Spinal cord (tissue), 10 donors: ENCODE measurements at places on chromosomes 5 and 9.
A peak's percentile ranks its signal among the peaks of the same experiment; 100 is the strongest.

DNA sequence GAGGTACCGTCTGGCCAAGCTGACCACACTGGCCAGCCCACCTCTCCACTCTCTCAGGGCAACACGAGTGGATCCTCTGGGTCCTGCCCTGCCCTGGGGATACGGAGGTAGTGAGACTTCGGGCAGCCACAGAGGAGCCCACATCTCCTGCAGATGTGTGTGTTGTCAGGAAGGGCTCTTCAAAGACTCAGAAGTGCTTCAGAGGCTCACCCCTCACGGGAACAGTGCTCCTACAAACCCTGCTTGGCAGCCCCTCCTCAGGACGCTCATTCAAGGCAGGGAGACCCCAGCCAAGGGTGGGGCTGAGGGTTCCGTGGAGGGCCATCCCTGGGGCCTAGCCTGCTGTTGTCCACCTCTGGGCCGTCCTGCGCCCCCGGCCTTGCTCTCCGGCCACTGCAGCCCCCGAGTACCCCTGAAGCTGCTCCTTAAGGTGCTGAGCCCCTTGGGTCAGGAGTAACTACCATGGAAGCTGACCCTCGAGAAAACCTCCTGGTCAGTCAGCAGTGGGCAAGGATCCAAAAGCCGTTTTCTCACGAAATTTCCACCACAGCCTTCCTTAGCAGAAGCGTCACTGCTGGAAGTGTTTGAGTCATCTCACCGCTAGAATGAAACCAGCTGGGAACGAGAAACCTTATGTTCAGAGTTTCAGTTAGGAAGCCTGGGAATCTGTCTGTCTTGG lies 23.2 kb upstream of the LRRC14B start:
- H3K4me1 ChIP-seq = peaks cover 32% of the 10 kb centered on the region
- H3K36me3 ChIP-seq = peaks cover 35% of the 10 kb centered on the region
- H3K4me3 ChIP-seq = no peak overlapping the region
- DNase-seq = no peak
- H3K27me3 ChIP-seq = no peaks in the 10 kb centered on the region
- no peak overlapping the region for H3K27ac ChIP-seq

- no peak for DNase-seq
- peaks cover 6% of the 10 kb centered on the region for H3K4me1 ChIP-seq
- H3K4me3 ChIP-seq = no peak overlapping the region
- H3K27ac ChIP-seq = peak overlapping the region; percentile 25
- no peaks in the 10 kb centered on the region for H3K36me3 ChIP-seq
Observed at GRCh38 chr9:4796988-4797853, 4.5 kb downstream of the RCL1 start.

DNA sequence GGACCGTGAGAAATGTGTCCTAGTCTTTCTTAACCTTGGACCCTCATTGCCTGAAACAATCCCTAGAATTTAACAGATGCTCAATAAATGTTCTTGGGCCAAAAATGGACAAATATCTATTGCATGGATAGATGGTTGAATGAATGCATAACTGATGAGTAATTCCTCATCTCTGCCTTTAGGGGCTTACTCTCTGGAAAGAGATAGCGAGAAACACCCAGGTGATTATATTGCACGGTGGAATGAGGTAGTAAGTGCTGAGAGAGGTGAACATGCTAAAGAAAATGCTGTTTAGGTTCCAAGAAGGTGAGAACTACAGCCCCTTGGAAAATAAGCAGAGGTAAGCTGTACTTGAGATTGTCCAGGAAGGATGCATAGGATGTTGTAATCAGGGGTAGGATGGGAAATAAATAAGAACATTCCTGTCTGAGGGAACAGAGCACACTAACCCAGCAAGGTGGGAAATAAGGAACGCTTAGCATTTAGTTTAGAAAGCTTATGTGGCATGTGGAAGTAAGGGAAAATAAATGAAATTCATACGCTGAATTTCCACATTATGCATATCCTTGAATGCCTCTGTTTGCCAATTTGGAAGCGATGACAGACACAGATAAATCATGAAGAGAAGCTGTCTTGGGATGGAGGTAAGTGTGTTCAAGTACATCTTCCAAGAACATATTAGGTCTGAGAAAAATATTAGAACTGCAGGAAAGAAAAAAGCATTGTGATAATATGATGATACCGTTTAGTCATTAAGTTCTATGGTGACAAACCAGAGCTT lies 426.6 kb downstream of the ARHGEF28 start:
- no peak overlapping the region for H3K4me3 ChIP-seq
- no peaks in the 10 kb centered on the region for H3K36me3 ChIP-seq
- no peaks in the 10 kb centered on the region for H3K27me3 ChIP-seq

GRCh38 chr5:89399548-89399947 lies 516.6 kb upstream of the MEF2C start:
- no peak overlapping the region for H3K4me3 ChIP-seq
- no peaks in the 10 kb centered on the region for H3K36me3 ChIP-seq
- DNase-seq = no peak
- no peak overlapping the region for H3K27ac ChIP-seq
- H3K4me1 ChIP-seq = no peaks in the 10 kb centered on the region

DNA sequence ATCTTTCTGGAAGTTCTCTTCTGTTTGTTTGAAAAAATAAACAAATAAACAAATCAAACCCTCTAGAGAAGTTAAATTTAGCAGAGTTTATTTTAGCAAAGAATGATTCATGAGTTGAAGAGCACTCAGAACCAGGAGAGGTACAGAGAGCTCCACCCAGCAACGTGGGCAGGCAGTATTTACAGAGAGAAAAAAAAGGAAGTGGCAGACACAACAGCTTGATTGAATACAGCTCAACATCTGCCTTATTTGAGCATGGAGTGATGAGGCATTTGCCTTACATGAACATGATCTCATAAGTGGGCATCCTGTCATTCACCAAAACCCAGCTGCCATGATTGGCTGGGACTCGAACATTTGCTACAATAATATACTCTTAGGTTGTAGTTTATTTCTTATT lies 381.6 kb upstream of the ADAMTS16 start:
- DNase-seq = no peak
- no peaks in the 10 kb centered on the region for H3K4me1 ChIP-seq
- H3K4me3 ChIP-seq = no peak overlapping the region

- no peak for DNase-seq
- no peaks in the 10 kb centered on the region for H3K27me3 ChIP-seq
- H3K4me1 ChIP-seq = peaks cover 17% of the 10 kb centered on the region
- H3K27ac ChIP-seq = no peak overlapping the region
- no peak overlapping the region for H3K4me3 ChIP-seq
- H3K36me3 ChIP-seq = peaks cover 55% of the 10 kb centered on the region
Observed at GRCh38 chr9:127455324-127455992, 4.1 kb downstream of the LRSAM1 start.

DNA sequence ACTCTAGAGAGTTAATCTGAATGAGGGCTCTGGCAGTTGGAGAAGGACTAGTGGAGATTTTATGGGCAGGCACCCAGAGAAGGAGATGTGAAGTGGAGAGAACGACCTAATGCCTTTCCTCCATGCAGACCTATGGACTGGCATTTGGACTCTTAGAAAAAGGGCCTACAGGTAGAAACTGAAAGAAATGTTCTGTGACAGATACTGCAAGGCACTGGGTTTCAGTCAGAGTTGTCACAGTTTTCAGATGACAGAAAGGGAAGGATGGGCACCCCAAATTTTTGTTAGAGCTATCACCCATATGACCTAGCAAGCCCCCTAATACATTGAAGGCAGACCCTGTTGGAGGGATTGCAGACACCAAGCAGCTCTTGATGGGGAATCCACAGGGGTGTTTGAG lies 406.8 kb downstream of the CCDC171 start:
- no peaks in the 10 kb centered on the region for H3K36me3 ChIP-seq
- H3K4me3 ChIP-seq = no peak overlapping the region
- DNase-seq = no peak

- DNase-seq = peak; percentile 86
- H3K36me3 ChIP-seq = peaks cover 3% of the 10 kb centered on the region
- H3K4me1 ChIP-seq = peaks cover 26% of the 10 kb centered on the region
- no peaks in the 10 kb centered on the region for H3K27me3 ChIP-seq
Observed at GRCh38 chr5:80238778-80239679, 16.8 kb downstream of the SERINC5 start.

DNA sequence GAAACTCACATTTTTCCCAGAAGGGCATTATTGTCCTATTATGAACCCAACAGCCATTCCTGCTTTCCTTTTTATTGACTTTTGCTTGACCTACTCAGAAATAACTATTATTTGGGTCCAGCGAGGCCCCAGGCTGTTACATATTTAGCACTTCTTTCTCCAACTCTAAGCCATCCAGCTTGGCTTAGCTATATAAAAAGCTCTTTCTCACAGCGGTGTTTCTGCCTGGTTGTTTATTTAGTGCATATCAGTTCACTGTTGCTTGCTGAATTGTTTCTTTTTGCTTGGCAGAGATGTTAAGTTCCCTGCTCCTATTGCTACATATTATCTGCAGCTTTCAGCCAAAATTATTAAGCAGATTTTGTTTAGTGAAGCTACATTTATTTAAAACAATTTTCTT lies 1156.8 kb upstream of the SEMA6A start:
- H3K4me3 ChIP-seq = no peak overlapping the region
- no peak for DNase-seq
- H3K4me1 ChIP-seq = no peaks in the 10 kb centered on the region
- H3K27ac ChIP-seq = no peak overlapping the region

- H3K27ac ChIP-seq = no peak overlapping the region
- no peaks in the 10 kb centered on the region for H3K27me3 ChIP-seq
- no peak for DNase-seq
- no peaks in the 10 kb centered on the region for H3K4me1 ChIP-seq
- no peak overlapping the region for H3K4me3 ChIP-seq
- H3K36me3 ChIP-seq = no peaks in the 10 kb centered on the region
Observed at GRCh38 chr9:119005162-119005561, 364.1 kb downstream of the BRINP1 start.

- H3K36me3 ChIP-seq = no peaks in the 10 kb centered on the region
- DNase-seq = no peak
- H3K27ac ChIP-seq = no peak overlapping the region
- no peaks in the 10 kb centered on the region for H3K27me3 ChIP-seq
- H3K4me1 ChIP-seq = no peaks in the 10 kb centered on the region
Observed at GRCh38 chr5:16050414-16050813, 129.2 kb downstream of the MARCHF11 start.
